Type B pancreatic cell (in vitro differentiated cells): ENCODE measurements at places on chromosomes 3 and 15.

DNA sequence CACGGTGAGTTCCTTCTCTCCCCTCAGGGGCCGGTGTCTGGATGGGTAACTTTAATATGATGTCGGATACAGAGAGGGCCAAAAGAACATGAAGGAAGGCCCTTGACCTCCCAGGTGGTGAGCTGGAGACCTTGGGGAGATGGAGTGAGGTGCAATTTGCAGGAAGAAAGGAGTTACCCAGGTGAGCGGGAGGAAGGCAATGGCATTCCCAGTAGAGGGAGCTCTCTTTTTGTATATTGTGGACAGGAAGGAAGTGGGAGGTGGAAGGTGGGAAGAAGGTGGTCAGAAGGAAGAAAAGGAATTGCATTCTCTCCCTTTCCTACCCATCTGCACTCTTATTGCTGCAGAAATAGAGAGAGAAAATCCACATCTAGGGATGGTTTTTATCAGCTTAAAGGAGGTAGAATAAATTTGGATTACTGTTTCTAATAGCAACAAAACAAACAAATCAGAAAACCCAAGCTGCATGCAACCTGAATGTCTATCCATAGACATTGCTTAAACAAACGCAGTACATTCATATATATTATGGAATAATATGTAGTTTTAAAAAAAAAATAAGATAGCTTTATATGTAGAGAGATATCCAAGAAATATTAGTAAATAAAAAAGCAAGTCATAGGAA is 169.0 kb upstream of the TSC22D2 start:
- no peak for DNase-seq
- H3K4me1 ChIP-seq = peaks cover 43% of the 10 kb centered on the region
- no peaks in the 10 kb centered on the region for H3K27me3 ChIP-seq
- H3K4me3 ChIP-seq = peak overlapping the region; percentile 59
- no peaks in the 10 kb centered on the region for H3K36me3 ChIP-seq

DNA sequence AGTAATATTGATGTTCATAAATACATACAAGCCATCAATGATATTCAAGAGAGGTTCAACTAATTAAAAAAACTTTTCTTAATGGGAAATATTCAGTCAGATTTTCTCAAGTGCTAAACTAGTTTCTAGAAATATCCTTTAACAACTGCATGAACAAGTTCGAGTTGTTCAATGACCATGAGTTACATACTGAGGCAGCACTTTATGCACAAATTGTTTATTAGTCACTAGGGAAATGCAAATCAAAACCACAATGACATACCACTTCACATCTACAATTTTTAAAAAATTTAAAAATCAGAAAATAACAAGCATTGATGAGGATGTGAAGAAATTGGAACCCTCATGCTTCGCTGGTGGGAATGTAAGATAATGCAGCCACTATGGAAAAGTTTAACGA is 62.4 kb downstream of the RAD18 start:
- H3K27me3 ChIP-seq = no peaks in the 10 kb centered on the region
- H3K4me3 ChIP-seq = no peak overlapping the region
- H3K27ac ChIP-seq = no peak overlapping the region
- H3K4me1 ChIP-seq = no peaks in the 10 kb centered on the region
- H3K36me3 ChIP-seq = peaks cover 18% of the 10 kb centered on the region

DNA sequence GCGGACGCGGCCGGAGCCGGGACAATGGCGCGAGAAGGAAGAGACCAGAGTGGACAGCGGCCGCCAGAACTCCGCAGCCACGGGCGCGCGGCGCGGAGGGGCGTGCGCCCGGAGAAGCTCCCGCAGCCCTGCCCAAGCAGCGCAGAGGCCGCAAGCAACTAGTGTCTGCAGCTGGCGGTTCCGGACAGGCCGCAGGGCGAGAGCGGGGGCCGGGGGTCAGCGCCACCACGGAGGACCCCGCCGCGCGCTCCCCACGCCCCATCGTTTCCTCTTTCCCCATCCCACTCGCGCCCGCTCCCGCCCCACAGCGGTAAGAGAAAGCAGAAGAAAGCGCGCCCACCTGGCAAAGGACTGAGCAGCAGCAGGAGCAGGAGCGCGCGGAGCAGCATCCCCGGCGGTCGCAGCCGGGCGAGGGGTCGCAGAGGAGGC is 440 bp downstream of the PRTG start:
- H3K4me3 ChIP-seq = peak overlapping the region; percentile 88
- DNase-seq = no peak

DNA sequence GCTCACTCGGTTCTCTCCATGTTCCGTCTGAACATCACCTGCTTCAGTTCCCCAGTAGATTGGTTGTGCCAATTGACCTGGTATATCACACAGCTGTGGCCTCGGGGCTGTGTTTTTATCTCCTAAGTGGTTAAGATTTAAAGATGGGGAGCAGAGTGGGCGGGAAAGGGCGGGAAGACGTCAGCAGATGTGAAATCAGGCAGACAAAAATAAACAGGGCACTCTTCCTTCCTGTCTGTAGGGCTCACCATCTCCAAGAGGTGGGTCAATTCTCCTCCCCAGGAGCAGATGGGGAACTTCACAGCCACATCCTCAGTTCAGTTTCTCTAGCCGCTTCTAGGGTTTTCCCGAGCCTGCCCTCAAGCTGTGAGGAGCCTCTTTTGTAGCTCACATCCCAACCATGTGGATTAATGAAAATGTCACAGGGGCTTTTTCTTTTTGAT is 26.8 kb upstream of the LIMD1 start:
- H3K27ac ChIP-seq = no peak overlapping the region
- no peaks in the 10 kb centered on the region for H3K27me3 ChIP-seq
- peaks cover 8% of the 10 kb centered on the region for H3K4me1 ChIP-seq
- DNase-seq = no peak
- H3K4me3 ChIP-seq = no peak overlapping the region
- H3K36me3 ChIP-seq = no peaks in the 10 kb centered on the region

DNA sequence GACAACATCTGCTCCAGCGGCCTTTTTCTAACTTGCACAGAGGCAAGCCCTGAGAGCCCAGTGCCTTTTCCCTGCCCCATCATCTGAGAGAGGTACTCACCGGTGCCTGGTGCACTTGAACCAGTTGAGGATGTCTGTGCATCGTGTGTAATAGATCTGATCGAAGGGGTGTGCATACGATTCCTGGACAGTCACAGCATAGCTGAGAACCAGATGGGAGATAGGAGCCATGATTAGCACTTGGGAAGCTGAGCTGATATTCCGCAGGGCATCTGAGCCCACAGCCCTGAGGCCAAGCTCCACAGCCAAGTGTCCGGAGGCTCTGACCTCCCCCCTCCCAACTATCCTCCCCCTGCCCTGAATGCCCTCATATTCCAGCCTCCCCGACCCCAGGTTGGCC is 129.8 kb downstream of the MEGF11 start:
- no peaks in the 10 kb centered on the region for H3K36me3 ChIP-seq
- peaks cover 14% of the 10 kb centered on the region for H3K4me1 ChIP-seq
- no peak overlapping the region for H3K4me3 ChIP-seq
- H3K27me3 ChIP-seq = peaks cover 29% of the 10 kb centered on the region
